ENCODE measurements at places on chromosomes 2 and 18.

GRCh38 chr2:31222071-31222470 is 4.8 kb upstream of the CAPN14 start:
- H3K36me3 ChIP-seq: no peaks in the 10 kb centered on the region
- no peak overlapping the region for H3K27ac ChIP-seq
- H3K4me3 ChIP-seq: no peak overlapping the region
- no peak for DNase-seq

DNA sequence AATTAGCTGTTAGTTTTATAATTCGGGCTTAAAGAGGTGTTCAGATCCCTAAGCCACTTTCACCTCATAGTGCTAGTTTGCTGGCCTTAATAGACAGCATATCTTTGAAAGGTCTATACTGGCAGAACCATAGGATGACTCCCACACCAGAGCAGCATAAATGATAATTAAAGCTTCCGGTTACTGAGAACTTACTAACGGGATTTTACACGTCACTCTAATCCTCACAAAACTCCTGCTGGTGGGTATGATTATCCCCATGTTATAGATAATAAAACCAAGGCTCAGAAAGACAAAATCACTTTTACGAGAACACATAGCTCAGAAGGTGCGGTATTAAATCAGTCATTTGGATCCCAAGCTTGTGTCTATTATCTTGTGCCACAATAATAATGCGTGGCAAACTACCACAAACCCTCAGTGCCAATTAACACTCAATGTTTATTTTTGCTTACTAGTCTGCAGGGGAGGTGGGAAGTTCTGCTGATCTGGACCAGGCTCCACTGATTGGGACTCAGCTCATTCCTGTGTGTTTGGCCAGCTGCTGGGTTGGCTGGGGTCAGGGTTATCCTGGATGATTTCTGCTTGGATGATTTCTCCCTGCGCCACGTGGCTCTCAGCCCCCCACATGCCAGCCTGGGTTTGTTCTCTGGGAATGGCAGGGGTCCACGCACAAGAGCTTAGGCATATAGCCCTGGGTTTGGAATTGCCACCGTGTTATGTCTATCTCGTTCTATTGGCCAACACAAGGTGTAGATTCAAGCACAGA is 62.3 kb downstream of the TRIB2 start:
- no peak for DNase-seq
- no peaks in the 10 kb centered on the region for H3K27me3 ChIP-seq
- H3K4me1 ChIP-seq: peaks cover 6% of the 10 kb centered on the region
- H3K27ac ChIP-seq: no peak overlapping the region
- H3K36me3 ChIP-seq: no peaks in the 10 kb centered on the region
- H3K4me3 ChIP-seq: no peak overlapping the region

- no peak for DNase-seq
- H3K27me3 ChIP-seq: no peaks in the 10 kb centered on the region
- H3K4me1 ChIP-seq: no peaks in the 10 kb centered on the region
- H3K27ac ChIP-seq: no peak overlapping the region
- H3K4me3 ChIP-seq: no peak overlapping the region
Observed at GRCh38 chr2:208031608-208032019, 6.3 kb upstream of the PLEKHM3 start.

- H3K27ac ChIP-seq: no peak within 1 kb of the TSS
- H3K4me1 ChIP-seq: peaks cover 2% of the 10 kb centered on the region
- no peak within 1 kb of the TSS for H3K4me3 ChIP-seq
- DNase-seq: no peak
Observed at GRCh38 chr2:119158563-119159347, at the start of gene C1QL2. C1QL2 (minus strand) TSS chr2:119158751; CDS start chr2:119158269, 482 bp downstream.

DNA sequence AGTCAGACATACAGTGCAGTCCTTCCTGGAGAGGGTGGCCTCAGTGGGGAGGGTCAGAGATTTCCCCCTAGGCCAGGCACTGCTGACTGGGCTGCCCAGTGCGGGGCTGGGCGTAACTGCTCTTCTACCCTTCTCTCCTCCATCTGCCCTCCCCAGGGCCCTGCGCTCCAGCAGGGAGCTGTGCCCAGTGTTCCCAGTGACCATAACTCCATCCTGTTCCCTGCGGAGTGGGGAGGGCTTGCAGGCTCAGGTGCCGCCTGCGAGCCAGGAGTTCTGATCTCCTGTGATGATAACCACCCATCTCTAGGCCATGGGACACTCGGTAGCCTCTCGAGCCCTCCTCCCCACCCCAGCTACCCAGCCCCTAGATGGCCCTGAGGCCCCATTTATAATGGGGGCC is 107.6 kb downstream of the SMAD7 start:
- H3K27ac ChIP-seq: peak overlapping the region; percentile 95
- no peaks in the 10 kb centered on the region for H3K27me3 ChIP-seq
- no peak for DNase-seq
- H3K36me3 ChIP-seq: no peaks in the 10 kb centered on the region
- H3K4me3 ChIP-seq: peak overlapping the region; percentile 36

DNA sequence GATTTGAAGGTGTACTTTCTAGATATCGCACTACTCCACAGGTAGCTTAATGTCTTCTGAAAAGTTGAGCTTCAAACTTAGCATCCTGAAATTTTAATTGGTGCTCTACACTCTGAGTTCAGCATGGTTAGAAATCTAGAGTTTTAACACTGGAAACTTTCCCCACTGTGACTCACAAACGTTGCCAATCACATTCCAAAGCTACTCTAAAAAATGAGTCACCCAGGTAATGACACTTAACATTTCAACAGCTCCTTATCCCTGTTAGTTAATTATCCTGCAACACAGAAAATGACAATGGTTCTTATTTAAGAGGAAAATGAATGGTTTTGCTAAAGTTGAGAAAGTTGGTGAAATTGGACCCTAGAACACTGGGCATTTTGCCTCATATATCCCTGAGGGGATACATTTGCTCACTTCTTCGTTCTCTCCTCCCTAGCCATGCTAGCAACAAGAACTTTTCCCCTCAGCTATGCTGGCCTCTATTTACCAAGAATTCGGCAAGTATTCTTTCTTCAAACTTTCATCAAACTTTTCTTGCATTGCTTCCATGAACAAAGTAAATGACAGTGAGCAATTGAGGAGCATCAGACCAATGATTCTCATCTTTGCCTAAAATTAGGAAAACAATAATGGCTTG is 1024.1 kb upstream of the KLHL29 start:
- no peak overlapping the region for H3K27ac ChIP-seq
- no peaks in the 10 kb centered on the region for H3K4me1 ChIP-seq
- no peaks in the 10 kb centered on the region for H3K36me3 ChIP-seq
- DNase-seq: no peak

GRCh38 chr2:147913701-147914480 is 69.1 kb downstream of the ACVR2A start:
- no peaks in the 10 kb centered on the region for H3K4me1 ChIP-seq
- no peak overlapping the region for H3K27ac ChIP-seq
- DNase-seq: no peak
- no peaks in the 10 kb centered on the region for H3K36me3 ChIP-seq
- no peak overlapping the region for H3K4me3 ChIP-seq
- no peaks in the 10 kb centered on the region for H3K27me3 ChIP-seq

GRCh38 chr2:99386011-99386410 is 48.8 kb downstream of the EIF5B start:
- peaks cover 3% of the 10 kb centered on the region for H3K4me1 ChIP-seq
- DNase-seq: no peak
- H3K27ac ChIP-seq: no peak overlapping the region
- no peaks in the 10 kb centered on the region for H3K27me3 ChIP-seq

GRCh38 chr2:175097297-175097696 is 70.7 kb downstream of the ATF2 start:
- peaks cover 9% of the 10 kb centered on the region for H3K4me1 ChIP-seq
- H3K27ac ChIP-seq: no peak overlapping the region
- no peaks in the 10 kb centered on the region for H3K27me3 ChIP-seq

GRCh38 chr2:27922842-27923241 is 32.3 kb downstream of the BABAM2 start:
- peak overlapping the region; percentile 71 for H3K27ac ChIP-seq
- H3K27me3 ChIP-seq: no peaks in the 10 kb centered on the region
- H3K36me3 ChIP-seq: peaks cover 3% of the 10 kb centered on the region

DNA sequence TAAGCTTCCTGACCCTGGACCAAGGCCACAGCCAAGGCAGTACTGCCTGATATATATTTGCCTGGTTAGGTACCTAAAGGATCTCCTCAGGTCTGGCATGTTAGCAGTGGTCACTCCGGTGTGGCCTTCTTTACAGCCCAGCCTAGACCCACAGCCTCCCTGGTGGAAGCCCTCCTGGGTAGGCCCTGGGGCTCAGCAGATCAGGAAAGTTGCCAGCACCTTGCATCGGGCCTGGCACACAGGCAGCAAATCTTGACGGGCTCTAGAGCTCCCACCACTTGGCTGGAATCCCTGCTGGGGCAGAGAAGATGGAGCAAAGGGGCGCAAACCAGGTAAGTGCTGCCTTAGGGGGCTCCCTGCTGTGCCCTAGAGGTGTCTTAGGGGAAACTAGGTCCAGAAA is 40.9 kb upstream of the ATP6V1B1 start:
- H3K27ac ChIP-seq: no peak overlapping the region
- no peak for DNase-seq
- peaks cover 78% of the 10 kb centered on the region for H3K27me3 ChIP-seq
- H3K4me1 ChIP-seq: peaks cover 20% of the 10 kb centered on the region

- peaks cover 26% of the 10 kb centered on the region for H3K27me3 ChIP-seq
- H3K4me3 ChIP-seq: no peak overlapping the region
- H3K27ac ChIP-seq: no peak overlapping the region
Observed at GRCh38 chr2:74759986-74760385, 73.9 kb upstream of the HK2 start.

DNA sequence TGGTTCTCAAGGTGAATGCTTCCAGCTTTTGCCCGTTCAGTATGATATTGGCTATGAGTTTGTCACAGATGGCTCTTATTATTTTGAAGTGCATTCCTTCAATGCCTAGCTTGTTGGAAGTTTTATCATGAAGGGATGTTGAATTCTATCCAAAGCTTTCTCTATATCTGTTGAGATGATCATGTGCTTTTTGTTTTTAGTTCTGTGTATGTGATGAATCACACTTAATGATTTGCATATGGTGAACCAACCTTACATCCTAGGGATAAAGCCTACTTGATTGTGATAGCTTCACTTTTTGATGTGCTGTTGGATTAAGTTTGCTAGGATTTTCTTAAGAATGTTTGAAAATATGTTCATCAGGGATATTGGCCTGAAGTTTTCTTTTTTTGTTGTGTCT is 112.1 kb downstream of the MBD2 start:
- no peaks in the 10 kb centered on the region for H3K36me3 ChIP-seq
- DNase-seq: no peak
- H3K27ac ChIP-seq: no peak overlapping the region
- no peak overlapping the region for H3K4me3 ChIP-seq

- no peaks in the 10 kb centered on the region for H3K4me1 ChIP-seq
- DNase-seq: no peak
- H3K27ac ChIP-seq: no peak overlapping the region
- H3K4me3 ChIP-seq: no peak overlapping the region
Observed at GRCh38 chr2:215782295-215782694, 231.1 kb downstream of the MREG start.

- no peak overlapping the region for H3K27ac ChIP-seq
- DNase-seq: no peak
- H3K4me3 ChIP-seq: no peak overlapping the region
- H3K36me3 ChIP-seq: no peaks in the 10 kb centered on the region
- H3K27me3 ChIP-seq: no peaks in the 10 kb centered on the region
Observed at GRCh38 chr2:170548304-170548703, 166.8 kb upstream of the SP5 start.

DNA sequence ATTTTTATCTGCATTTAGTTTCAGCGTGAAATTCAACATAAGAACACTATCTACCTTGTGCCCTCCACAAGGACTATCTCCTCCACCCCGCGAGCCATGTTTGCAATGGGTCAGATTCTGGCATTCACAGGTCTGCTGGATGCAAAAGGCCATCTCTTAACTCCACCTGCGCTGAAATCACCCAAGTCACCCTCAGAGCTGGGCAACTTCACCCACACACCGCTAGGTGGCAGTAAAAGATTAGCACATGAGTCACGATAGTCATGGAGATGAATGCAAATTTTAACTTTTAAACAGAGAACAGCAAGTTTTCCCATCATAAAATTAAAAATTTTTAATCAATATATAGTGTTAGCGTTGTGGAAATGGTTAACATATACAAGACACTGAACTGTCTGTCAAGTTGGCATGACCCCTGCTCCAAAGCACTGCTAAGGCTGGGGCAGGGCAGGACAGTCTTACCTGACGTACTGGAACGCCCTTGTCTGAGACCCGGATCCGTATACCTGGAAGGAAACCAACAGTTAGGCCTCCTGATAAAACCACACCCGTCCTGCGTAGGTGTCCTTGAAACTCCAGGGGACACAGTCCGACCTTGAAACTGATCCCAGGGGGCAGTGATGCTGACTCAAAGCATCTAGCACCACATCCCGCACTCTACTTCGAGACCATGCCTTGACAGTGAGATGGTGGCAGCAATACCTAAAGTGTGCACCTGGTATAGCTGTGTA is 89.6 kb downstream of the UXS1 start:
- H3K27ac ChIP-seq: no peak overlapping the region
- H3K36me3 ChIP-seq: peaks cover 16% of the 10 kb centered on the region
- DNase-seq: peak; percentile 66
- peaks cover 2% of the 10 kb centered on the region for H3K4me1 ChIP-seq
- H3K27me3 ChIP-seq: no peaks in the 10 kb centered on the region
- no peak overlapping the region for H3K4me3 ChIP-seq

DNA sequence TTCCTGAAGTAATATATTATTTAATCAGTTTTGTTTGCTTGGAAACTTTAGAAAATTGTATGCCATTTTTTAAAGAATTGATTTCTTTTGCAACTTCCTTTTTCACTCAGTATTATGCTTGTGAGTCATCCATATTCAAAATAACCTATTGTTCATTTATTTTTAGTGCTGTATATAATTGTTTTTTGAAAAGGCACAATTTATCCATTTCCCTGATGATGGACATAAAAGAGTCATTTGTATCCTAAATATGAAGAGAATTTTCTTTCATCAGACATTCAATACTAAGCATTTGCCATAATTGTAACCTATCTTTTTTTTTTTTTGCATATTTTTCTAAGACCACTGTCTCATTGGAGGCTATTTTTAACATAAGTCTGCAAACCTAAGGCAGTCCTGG is 134.1 kb upstream of the SERPINE2 start:
- H3K36me3 ChIP-seq: no peaks in the 10 kb centered on the region
- no peaks in the 10 kb centered on the region for H3K4me1 ChIP-seq
- H3K27me3 ChIP-seq: peaks cover 38% of the 10 kb centered on the region
- H3K27ac ChIP-seq: no peak overlapping the region

DNA sequence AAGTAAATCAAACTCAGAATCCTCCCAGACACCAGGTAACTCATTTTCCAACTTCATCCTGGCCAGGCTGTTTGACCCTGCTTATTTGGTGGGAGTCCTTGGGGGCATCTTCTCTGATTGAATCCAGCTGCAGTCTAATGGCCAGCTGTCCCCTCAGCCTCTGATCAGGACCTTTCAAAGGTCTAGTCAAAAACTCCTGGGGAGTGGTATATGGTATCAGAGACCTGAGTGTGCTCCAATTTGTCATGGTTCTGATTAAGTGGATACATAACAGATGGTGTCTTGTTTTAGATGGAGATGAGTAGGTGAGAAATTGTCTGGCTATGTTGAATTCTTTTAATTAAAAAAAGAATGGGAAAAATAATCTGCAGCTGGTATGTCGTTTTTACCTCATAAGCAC is 842.6 kb upstream of the ACVR2A start:
- DNase-seq: no peak
- H3K27me3 ChIP-seq: no peaks in the 10 kb centered on the region
- no peak overlapping the region for H3K27ac ChIP-seq
- H3K4me3 ChIP-seq: no peak overlapping the region
- no peaks in the 10 kb centered on the region for H3K36me3 ChIP-seq

- H3K4me1 ChIP-seq: peaks cover 76% of the 10 kb centered on the region
- peaks cover 63% of the 10 kb centered on the region for H3K36me3 ChIP-seq
- H3K27me3 ChIP-seq: no peaks in the 10 kb centered on the region
- peak overlapping the region; percentile 1 for H3K4me3 ChIP-seq
- DNase-seq: no peak
Observed at GRCh38 chr2:113186433-113186796, 12.6 kb downstream of the PSD4 start.

All from effector memory CD8-positive, alpha-beta T cell (primary cell).